ENCODE measurements at places on chromosomes 12 and 14.

DNA sequence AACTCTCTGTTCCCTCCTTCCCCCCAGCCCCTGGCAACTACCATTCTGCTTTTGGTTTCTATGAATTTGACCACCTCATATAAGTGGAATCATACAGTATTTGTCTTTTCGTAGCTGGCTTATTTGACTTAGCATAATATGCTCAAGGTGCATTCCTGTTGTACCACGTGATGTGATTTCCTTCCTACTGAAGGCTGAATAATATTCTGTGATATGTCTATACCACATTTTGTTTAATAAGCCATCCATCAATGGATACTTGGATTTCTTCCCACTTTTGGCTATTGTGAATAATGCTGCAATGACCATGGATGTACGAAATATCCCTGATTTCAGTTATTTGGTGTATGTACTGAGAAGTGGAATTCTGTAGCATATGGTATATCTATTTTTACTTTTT lies 16.3 kb downstream of the NDUFA9 start:
- DNase-seq = no peak

DNA sequence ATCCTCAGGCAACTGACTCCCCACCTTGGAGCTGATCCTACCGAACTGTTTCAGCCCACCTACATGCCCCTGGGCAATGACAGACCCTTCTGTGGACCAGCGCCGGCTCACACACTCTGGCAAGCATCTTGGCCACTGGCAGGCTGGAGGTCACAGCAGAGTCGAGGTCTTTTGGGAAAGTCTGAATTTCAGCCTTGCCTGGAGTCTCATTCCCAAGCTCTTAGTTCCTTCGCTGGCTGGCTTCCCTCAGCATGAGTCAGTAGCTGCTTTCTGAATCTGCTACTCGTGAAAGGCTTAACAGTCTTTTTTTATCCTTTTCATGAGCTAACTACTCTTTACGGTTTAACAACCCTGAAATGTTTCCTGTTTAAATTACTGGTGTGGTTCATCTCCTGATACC lies 44.5 kb downstream of the ASCL4 start:
- no peak for DNase-seq

GRCh38 chr14:58098507-58098906 lies 53.5 kb downstream of the ARMH4 start:
- DNase-seq = no peak

- DNase-seq = no peak
Observed at GRCh38 chr14:34029921-34030334, 79.1 kb upstream of the EGLN3 start.

GRCh38 chr14:52012635-52013034 lies 23.3 kb downstream of the RTRAF start:
- DNase-seq = no peak

DNA sequence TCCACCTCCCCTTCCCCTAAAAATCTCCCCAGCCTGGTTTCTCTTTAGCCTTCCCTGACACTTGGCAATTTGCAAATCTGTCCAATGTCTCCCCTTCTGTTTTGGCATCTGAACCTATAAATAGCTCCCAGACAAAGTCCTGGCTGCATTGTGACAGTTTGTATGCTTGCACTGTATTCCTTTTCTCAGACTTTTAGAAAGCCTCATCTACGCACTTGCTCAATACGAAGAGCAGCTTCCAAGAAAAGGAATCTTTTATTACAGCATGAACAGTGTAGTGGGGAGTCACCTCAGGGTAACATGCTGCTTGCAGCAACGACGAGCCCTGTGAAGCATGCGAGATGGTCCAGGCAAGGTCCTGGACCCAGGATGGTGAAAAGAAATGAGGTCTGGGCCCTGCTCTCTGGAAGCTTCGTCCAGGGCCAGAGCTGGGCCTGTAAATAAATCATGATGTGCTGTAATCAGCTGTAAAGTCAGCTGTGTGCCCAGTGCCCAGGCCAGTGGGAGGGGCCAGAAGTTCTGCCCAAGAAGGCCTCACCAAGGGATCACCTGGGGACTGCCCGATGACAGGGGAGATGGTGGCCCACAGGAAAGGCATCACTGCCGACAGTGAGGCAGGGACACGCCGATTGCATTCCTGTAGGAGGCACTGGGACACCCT lies 88.3 kb downstream of the RIN3 start:
- DNase-seq = no peak

DNA sequence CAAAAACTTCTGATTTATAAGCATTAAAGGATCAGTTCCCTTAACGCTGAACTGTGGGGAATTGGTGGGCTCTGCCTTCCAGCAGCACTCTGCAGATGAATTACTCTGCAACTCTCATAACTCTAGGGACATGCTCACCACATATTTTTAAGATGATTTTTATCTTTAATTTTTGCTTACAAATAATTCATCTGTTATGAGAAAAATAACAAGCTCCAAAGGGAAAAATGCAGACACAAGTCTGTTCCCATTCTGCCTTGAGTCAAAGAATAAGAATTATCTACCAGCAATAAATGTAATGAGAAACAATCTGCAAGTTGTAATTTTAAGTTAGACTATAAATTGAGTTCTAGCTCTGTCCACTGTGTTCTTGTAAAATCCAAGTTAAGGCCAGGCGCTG lies 133.1 kb upstream of the MDM1 start:
- no peak for DNase-seq

DNA sequence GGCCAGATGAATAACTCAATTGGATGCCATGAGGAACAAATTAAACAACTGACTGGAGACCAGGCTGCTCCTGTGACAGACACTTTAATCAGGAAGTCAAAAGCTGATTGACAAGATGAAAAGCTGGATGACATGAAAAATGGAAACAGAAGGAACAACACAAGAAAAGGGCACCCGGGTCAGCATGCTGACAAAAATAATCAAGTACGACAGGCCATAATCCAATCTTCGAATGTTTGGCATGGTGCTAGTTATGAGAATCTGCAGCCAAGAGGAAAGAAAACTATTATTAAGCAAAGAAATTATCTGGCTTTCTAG lies 544.7 kb downstream of the ETNK1 start:
- no peak for DNase-seq

- no peak for DNase-seq
Observed at GRCh38 chr14:88934351-88934806, 109.9 kb downstream of the TTC8 start.

DNA sequence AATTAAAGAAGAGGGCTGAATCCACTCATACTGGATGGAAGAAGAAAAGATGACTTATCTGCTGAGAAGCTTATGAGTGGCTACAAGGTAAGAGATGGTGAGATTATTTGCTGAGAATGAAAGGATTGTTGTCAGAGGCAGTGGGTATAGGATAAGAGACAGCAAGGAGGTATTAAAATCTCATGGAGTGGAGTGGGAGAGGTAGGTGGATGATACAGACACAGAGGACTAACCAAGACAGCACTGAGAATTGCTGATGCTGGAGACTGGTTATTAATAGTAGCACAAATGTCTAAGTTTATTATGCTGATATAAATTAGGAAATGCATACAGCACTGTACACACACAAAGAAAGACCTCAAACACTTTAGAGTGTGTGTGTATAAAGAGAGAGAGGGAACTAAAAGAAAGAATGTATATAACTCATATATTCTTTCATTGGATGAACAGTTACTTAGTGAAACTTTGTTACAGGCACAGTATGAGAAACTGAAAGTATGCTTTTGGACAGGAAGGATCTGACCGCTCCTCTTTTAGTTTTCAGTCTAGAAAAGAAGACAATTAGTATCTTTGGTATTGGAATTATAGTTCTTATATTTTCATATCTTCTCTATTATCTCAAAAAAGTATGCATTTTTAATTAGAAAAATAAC lies 543.1 kb downstream of the LRFN5 start:
- no peak for DNase-seq

DNA sequence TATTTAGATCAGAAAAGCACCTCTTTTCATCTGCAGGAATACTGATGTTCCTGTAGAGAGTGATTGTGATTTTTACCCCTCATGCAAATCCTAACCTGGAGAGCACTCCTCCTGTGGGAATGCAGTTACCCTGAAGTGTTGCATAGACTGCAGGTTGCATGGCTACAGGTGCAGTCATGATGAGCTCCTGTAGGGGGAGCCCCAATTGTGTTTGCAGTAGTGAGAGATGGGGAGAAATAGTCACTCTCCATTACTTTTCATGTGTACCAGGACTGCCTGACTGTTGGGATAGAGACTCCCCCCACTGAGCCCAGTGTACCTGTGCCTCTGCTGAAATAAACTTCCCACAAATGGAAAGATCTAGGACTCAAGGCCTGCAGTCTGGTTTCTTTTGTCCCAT lies 1086.5 kb downstream of the SLC6A15 start:
- DNase-seq = no peak

GRCh38 chr14:98160901-98161300 lies 1111.1 kb downstream of the BCL11B start:
- no peak for DNase-seq

GRCh38 chr12:46452061-46452615 lies 79.6 kb upstream of the SLC38A2 start:
- no peak for DNase-seq

GRCh38 chr12:40105265-40105514 lies 691 bp downstream of the SLC2A13 start:
- DNase-seq = no peak

- no peak for DNase-seq
Observed at GRCh38 chr14:25049568-25050268, at the start of gene STXBP6. STXBP6 (minus strand) TSS chr14:25050147; CDS start chr14:24974818, 75,329 bp downstream.

DNA sequence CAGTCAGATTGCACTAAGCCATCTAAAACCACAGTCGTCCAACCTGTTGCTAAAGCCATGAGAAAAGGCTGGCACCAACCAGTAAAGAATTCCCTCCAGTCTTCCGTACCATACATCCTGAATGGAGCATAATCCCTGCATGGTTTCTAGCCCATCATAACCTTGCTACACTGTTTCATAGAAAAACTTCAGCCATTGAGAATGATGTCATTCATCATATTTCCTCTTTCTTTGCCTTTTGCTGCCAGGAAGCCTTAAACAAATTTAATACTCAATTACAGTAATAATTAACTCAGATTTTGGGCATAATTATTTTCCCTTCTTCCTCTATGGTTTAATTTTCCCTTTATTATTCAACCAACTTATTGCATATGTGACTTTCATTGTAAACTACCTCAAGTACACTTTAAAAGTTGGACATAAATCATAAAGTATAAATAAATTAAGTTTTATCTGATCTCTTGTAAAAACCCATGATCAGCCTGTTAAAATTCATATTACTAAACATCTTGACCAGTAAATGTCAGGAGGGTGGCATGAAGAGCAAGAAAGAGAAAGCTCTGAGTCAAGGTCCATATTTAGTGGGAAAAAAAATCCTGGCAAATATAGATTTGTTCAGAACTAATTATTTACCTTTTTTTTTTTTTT lies 264.7 kb downstream of the ZFP36L1 start:
- DNase-seq = no peak

- no peak for DNase-seq
Observed at GRCh38 chr14:24911324-24912109, 138.4 kb downstream of the STXBP6 start.

- no peak for DNase-seq
Observed at GRCh38 chr14:62557416-62557815, 487.8 kb downstream of the KCNH5 start.

- DNase-seq = no peak
Observed at GRCh38 chr14:64671591-64671990, 32.6 kb upstream of the PLEKHG3 start.

DNA sequence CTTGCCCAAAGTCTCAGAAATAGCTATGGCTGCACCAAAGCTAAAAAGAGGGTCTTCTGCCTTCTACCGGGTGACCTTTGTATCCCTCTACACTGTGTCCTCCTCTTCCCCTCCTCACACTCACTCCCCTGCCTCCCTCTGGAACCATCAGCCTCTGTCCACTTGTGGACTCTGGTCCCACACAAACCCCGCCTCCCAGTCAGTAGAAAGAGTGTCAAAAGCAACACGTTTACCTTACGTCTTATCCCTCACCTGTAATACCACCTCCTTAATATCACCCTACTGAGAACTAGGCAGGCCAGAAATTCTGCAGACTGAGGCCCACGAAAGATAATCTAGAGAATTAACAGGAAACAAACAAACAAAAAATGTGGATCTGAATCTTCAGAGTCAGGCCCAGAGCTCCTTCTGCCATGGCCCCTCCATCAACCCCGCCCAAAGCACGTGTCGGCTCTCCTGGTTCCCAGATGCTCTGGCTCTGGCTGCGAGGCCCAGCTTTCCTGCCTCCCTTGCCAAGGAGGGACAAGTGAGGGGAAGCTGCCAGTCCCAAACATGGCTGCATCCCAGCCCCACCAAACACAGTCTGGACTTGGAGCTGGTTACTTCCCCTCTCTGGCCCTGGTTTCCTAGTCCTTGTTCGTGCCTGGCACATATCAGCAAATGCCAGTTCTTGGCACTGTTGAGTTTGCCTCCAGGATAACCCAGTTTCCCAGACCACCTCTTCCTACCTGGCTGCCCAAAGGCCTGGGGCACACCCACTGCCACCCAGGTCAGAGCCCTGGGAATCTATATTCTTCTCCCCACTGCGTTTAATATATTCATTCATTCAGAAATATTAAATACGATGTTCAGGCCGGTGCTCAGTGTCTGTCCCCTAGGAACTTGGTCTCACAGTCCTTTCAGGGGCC lies 2.7 kb downstream of the ACTN1 start:
- DNase-seq = no peak

DNA sequence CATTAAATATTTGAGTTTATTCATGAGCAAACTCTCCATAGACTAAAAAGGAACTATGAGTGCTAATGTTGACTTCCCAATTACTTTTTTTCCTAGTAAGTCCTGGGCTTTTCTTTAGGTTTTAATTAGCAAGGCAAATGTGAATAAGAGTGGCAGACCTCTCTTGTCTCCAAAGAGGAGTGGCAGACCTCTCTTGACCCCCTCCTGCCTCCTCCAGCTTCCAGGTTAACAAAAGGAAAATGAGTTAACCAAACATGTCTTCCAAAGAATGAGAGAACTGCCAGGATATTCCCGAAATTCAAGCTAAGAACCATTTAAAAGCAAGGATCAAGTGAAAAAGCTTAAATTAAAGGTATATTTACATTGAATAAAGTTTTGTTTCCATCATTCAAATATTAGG lies 253.2 kb downstream of the MDGA2 start:
- no peak for DNase-seq

DNA sequence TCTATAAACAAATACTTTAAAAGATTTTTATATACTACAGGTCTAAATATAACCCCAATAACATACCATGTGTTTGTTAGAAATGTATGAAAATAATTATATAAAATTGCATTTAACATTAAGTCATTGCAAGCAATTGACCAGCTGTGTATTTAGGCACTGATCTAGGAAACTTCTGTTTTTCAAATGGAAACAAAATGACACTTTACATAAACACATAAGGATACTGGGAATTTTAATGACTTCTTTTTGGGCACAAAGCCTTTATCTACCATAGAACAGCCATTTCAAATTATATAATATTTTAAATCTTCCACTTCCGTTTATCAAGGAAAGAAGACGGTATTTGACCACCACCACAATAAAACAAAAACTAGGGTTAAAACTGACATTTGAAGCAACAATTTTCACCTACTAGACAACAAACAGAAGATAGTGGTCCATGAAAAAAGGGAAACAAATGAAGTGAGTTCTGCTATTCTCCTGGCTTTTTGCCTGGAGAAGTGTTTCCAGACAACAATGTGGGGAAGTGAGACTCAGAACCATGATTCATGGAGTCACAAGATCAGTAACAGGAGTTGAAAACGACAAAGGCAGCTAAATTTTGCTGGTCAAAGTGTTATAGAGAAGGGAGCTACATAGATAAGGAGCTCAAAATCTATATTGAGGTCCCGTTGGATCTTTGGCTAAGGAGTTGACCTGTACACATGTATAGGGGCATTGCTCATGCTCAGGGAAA lies 475.1 kb downstream of the TRHDE start:
- no peak for DNase-seq
